Airway epithelial cell (primary cell): ENCODE measurements at places on chromosomes 6 and 20. TPM values are rescaled to one million over a fixed set of nuclear protein-coding genes. Genes with fewer than 3 reads are reported as not detected.

ACOT13 gene
- 17.1 and 28.6 TPM in 2 replicates for total RNA-seq

SLC12A5 gene
- total RNA-seq, result 0.56 and 0.98 TPM in 2 replicates

PCSK2 gene
- not detected in 2 replicates for total RNA-seq

SRSF12 gene
- total RNA-seq, result 0.19 and 0.21 TPM in 2 replicates

TRIM38 gene
- total RNA-seq, result 4.1 and 5.8 TPM in 2 replicates

GRM1 gene
- 0.65 TPM in 1 of 2 replicates, not detected in the other for total RNA-seq

PPP1R3G gene
- total RNA-seq, result 0.28 and 1.3 TPM in 2 replicates
